ENCODE measurements at places on chromosomes 2 and 18.

DNA sequence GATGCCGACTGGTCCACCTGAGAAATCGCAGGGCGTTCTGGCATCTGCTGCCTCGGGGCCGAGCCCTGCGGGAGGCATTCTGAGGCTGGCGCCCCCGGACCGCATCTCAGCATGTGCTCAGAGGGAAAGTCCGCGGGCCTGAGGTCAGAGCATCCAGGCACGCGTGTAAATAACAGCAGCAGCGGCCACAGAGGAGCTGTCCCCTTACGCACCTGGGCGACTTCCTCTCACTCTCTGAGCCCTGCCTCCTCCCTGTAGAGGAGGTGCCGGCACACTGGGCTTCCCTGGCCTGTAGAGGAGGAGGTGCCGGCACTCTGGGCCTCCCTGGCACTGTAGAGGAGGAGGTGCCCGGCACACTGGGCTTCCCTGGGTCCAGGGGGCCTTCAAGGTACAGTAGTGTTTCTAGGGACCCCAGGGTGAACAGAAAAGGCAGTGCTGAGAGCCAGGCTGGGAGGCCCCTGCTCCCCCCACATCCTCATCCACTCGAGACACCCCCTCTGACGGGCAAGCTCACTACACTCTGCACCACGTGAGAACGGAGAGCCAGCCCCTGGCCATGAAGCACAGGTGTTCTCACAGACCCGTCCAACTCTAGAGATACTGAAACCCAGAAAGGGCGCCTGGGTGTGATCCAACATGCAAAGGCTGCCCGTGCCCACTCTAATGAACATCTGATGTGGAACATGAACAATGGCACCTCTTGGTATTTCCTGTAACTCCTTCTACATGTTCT, 263.5 kb downstream of the HDAC4 start:
- no peak for DNase-seq

- no peak for DNase-seq
Observed at GRCh38 chr2:223041527-223042109, 10.4 kb upstream of the KCNE4 start.

- DNase-seq: no peak
Observed at GRCh38 chr2:47207614-47208013, 52.5 kb upstream of the STPG4 start.

GRCh38 chr2:54228945-54229344, 27.1 kb downstream of the TSPYL6 start:
- DNase-seq: no peak

DNA sequence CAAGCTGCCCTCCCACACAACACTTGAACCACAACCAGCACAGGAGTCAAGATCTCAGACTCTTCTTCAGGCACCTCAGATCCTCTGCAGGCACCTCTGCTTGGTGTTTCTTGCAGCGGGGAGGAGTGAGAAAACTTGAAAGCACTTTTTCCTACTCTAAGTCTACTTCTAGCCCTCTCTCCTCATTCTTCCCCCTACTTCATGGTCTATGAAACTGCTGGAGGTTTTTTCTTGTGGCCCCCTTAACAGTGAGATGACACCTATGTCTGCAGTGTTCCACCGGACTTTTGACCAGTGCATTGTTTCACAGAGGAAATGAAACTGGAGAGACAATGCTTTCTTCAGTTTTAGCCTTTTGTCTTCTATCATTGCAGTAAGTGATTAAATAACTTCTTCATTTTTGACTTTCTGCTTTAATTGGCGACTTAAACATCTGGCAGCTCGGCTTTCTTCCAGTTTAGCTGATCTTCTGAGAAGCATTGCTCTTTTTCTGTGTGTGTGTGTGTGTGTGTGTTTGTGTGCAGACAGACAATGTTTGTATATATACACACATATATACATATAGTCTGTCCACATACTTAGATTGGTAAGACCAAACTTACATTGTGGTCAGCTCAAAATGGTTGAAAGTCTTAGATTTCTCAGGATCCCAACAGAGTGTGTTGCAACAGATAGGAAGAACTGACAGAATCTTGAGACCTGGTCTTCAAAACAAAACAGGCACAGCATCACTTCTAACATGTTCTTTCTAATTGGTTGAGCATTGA, 1474.0 kb upstream of the TMEFF2 start:
- no peak for DNase-seq

DNA sequence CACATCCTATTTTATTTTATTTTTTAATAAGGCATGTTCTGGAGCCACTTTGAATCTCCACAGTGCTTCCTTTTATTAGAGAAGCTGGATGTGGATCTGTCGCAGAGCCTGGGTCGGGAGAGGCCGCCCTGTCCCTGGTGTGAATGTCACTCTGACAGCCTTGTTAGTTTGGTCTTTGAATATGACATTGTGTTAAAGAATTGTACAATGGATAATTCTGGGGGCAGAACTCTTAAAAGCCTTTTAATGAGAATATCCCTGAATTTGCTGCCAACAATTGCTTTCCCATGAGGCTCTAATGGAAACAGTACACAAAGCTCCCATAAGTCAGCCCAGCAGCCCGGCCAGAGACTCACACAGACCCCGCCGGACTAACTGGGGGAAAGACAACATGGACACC, 82.4 kb downstream of the MTCL1 start:
- DNase-seq: no peak

- DNase-seq: no peak
Observed at GRCh38 chr2:231931481-231931915, 5.3 kb upstream of the NPPC start.

DNA sequence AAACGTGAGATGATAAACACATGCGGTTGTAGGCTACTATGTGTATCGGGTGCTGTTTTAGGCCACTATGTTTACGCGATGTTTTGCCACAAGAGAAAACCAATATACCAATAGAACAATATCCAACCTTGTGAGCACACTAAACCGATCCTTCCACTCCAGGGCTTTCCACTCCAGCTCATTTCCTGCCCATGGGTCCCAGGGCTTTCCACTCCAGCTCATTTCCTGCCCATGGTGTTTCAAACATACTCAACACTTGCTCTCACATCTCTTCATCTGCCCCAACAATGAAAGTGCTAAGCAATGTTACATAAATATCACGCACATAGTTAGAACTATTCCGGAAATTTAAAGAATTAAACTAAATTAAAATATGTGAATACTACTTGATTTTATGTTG, 80.0 kb downstream of the EPB41L3 start:
- DNase-seq: no peak

- DNase-seq: no peak
Observed at GRCh38 chr18:12315911-12316310, 7.9 kb downstream of the TUBB6 start.

DNA sequence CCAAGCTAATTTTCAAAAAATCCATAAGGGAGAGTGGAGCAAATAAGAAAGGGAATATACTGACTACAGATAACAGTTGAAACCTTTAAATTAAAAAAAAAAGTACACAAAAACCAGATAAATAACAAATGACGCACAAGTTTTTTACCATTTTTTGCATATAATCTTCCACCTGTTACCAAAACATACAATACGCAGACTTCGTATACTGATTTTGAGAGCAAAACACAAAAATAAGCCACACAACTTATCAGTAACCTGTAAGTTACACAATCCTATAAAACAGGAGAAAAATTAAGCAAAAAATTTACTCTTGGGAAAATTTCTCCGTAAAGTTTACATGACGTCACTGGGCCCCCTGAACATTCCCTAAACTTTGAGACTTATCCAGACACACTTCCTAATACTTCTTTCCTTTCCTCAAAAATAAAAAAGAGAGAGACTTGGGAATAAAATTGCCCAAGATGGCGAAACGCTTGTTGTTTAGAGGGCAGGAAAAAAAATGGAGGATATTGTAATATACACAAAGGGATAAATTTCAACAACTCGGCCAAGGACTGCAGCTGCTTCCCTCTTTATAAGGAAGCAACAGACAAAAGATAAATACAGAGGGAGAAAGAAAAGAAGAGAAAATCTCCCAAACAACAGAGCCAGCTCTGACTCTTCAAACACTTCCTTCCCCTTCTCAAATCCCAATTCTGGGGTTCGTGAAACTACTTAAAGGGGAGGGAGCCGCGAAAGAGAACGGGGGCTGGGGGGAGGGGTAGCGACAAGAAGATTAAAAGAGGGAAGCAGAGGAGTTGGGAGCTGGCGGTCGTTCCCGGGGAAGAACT, 1.6 kb downstream of the BAZ2B start:
- DNase-seq: no peak

DNA sequence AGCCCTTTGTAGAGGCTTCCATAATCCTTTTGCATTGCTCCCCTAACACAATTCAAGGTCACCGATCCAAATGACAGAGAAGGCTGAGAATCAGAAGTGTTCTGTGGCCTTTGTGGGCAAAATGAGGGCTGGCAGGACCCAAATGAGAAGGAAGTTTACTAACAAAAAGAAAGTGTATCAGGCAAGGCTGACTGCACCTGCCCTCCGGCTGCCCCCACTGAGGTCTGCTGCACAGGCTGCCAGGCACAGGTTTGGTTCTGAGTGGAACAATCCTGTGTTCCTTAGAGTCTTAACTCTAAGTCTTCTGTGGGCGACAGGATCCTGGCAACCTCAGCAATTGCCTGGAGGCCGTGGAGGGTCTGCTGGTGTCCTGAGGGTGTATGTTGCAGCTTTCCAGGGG, 568.5 kb downstream of the CMPK2 start:
- DNase-seq: no peak

DNA sequence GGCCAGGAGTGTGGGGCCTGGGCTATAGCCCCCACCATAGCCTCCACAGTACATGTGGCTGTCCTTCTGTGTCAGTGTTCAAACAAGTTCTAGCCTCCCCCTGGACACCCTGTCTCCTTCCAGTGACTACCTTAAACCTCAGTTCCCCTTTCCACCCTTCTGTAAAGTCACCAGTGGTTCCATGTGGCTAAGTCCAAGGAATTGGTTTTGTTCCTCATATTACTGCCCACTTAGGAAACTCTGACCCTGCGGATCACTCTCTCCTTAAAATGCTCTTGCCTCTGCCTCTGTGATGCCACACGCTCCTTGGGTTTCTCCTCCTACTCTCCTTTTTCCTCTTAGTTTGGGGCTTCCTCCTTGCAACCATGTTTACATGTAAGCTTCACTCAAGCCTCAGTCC, 27.8 kb upstream of the REL start:
- DNase-seq: no peak

DNA sequence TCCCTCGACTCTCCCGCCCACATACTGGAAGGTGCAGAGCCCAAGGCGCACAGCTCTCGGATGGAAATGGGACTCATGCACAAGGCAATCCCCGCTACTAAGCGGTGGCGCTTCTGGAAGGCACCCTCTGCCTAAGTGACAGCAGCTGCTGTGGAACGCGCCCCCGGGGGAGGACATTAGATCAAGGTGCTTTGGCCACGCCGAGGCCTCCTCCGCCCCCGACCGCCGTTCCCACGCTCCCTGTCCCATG, 202 bp downstream of the MCEE start:
- no peak for DNase-seq

DNA sequence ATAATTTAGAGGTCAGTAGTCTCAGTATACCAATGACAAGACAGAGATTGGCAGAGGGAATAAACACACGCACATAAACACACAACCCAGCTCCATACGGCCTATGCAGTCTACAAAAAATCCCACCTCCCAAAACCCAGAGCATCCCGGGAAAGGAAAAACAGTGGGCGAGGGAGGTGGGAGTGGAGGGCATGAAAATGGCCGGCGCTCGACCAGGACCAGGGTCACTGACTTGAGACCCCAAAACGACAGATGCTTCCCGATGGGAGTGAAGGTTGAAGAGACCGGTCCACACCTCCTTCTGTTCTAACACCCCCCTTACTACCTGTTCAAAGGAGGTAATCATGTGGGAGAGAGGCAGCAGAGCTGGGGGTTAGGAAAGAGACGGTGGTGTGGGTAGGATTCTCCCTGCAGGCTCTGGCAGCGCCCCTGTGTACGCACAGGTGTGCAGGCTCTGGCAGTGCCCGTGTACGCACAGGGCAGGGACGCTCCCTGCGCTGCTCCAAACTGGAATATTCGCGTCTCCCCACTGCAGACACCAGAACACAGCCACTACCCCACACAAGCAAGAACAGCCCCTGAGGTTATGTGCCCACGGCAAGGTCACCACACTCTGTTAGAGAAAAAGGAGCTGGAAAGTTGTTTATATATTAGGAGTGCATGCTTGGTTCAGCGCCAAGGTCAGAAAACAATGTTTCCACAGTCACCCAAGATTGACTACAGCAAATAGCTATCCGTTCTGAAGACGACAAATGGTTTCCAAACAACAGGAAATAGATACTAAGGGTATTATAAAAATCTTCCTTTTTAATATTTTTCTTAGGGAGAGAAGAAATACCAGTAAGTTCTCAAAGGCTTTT, 67.9 kb downstream of the EIPR1 start:
- no peak for DNase-seq

DNA sequence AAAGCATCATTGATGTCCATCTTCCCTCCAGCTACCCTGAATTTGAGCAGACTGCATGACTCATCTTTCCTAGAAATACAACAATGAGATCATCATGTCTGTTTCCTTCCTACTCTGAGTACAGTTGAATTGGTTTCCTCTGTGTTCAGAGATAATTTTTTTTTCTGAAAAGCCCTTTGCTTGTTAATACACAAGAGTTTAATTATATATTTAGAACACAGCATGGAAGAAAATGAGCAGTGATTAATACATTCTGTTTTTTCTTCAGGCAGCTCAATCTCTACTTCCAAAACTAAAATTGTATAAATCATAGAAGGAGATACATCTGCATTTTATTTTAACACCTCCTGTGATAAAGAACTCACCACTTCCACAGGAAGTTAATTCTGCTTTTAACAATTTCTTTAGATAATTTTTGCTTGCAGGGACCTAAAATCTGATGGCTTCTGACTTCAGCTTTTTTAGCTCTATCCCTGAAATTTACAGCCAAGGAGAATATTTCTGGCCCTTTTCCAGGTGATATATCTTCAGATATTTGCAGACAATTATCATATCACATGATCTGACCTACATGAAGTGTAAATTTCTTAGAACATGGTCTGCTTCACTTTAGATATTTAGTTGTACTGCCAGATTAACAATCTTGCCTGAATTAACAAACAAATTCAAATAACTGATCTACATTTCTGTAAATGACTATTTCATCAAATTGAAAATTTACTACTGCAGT, 249.0 kb downstream of the TRIB2 start:
- DNase-seq: no peak

GRCh38 chr2:114940785-114941458, 498.5 kb downstream of the DPP10 start:
- DNase-seq: no peak

DNA sequence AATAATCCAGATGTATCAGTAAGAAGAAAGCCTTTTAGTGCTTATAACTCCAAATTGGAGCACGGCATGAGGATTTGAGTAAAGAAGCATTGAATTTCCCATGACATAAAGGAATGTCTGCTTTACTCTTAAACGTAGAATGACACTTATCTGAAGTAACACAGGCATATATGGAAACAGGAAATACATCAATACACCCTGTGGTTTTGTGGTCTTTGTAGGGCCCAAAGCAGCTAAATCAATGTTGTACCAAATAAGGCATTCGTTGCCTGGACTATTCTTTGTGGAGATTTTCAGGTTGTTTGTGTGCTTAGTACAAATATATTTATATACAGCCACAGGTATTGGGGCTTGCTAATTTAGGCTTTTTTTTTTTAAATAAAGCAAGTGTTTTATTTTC, 660.5 kb downstream of the LRRTM4 start:
- no peak for DNase-seq

GRCh38 chr2:179141206-179141605, 91.3 kb upstream of the CCDC141 start:
- DNase-seq: no peak

Measured in stimulated activated CD4-positive, alpha-beta T cell treated with anti-CD3 and anti-CD28 coated beads, Interleukin-15, amount 100 ng/mL, for 1 hour (primary cell).